ENCODE measurements at places on chromosomes 13 and 19. TPM values are rescaled to one million over a fixed set of nuclear protein-coding genes. Genes with fewer than 3 reads are reported as not detected.

GNA15 gene
- total RNA-seq: 32.9 TPM

AMER2 gene
- total RNA-seq: not detected

KLK8 gene
- total RNA-seq: not detected

DUXA gene
- not detected for total RNA-seq

FCER2 gene
- not detected for total RNA-seq

GRIK5 gene
- 1.8 TPM for total RNA-seq

GRK1 gene
- total RNA-seq: not detected

SKA3 gene
- total RNA-seq: 5.9 TPM

PGLYRP1 gene
- not detected for total RNA-seq

RPL28 gene
- 2,868 TPM for total RNA-seq

COX7A1 gene
- total RNA-seq: not detected

IER2 gene
- total RNA-seq: 92.3 TPM

FFAR2 gene
- total RNA-seq: not detected

DNA sequence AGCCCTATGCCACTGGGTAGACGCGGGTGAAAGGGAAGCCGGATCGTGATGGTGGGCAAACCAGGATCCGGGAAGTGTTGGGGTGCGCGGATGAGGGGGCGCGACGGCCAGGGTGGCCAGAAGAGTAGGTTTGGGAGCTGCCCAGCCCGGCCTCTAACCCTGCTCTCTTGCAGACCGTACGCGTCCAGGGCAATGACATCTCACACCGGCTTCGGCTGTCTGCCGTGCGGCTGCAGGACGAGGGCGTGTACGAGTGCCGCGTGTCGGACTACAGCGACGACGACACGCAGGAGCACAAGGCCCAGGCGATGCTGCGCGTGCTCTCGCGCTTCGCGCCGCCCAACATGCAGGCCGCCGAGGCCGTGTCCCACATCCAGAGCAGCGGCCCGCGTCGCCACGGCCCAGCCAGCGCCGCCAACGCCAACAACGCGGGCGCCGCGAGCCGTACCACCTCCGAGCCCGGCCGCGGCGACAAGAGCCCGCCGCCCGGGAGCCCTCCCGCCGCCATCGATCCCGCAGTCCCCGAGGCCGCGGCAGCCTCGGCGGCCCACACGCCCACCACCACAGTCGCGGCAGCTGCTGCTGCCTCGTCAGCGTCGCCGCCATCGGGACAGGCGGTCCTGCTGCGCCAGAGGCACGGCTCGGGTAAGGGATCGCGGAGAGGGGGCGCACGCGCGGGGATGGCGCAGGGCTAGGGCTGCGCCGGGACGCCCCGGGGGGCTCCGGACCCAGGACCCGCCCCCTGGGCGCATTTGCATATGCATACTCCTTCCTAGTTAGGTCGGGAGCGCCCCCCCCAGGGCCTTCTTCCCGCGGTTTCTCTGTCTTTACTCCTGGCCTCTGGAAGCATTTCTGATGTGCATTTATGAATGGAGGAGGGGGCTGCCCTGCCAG is 4.1 kb downstream of the VSTM2B start:
- H3K27me3 ChIP-seq: no peaks in the 10 kb centered on the region
- H3K4me1 ChIP-seq: no peaks in the 10 kb centered on the region
- DNase-seq: no peak
- peaks cover 12% of the 10 kb centered on the region for H3K36me3 ChIP-seq
- H3K27ac ChIP-seq: no peak overlapping the region
- H3K4me3 ChIP-seq: no peak overlapping the region

DNA sequence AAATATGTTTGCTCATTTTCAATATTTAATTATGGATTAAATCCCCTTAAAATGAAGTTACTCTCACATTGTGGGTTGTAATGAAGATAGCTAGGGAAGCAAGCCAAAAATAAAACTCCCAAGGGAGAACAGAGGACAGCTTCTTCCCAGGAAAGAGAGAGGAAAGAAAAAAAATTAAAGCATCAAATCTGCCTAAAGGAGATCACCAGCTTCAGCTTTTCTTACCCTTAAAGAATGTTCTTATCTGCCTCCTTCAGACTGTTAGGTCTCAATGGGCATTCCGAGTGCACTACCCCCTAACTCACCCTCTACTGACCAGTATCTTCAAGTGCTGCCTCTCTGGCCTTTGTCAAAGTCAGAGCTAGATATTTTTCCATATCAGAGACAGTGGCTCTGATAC is 55.2 kb downstream of the XPO4 start:
- no peaks in the 10 kb centered on the region for H3K4me1 ChIP-seq
- H3K27ac ChIP-seq: no peak overlapping the region
- no peaks in the 10 kb centered on the region for H3K27me3 ChIP-seq
- DNase-seq: no peak

DNA sequence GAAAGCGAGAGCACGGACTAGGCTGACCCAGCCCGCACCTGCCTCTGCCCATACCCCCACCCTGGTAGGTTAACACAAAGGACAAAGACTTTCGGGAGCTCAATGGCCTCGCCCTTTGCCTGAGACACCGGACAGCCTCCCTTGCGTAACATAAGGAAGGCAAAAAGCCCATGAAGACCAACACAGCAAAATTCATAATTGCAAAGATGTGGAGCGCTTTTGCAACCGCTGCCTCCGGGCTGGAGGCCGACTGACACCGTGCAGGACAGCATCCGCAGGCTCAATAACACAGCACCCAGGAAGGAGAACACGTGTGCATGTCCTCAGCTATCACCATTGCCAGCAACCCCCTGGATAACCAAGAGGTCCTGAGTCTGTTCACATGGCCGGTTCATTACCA is 15.4 kb downstream of the LILRA1 start:
- no peak overlapping the region for H3K27ac ChIP-seq
- no peaks in the 10 kb centered on the region for H3K27me3 ChIP-seq
- no peak for DNase-seq
- H3K36me3 ChIP-seq: peaks cover 7% of the 10 kb centered on the region

DNA sequence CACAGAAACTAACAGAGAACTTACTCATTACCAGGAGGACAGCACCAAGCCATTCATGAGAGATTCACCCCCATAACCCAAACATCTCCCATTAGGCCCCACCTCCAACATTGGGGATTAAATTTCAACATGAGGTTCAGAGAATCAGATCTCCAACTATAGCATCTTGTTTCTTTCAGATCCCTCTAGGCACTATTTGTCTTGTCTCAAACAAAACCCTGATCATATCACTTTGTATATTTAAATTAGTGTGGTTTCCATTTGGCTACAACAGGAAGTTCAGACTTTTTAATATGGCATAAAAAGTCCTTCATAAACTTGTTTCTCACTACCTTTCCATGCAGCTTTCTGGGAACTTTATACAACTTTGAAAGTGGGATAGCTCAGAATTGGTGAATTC is 699.0 kb upstream of the MIR17HG start:
- DNase-seq: no peak
- no peaks in the 10 kb centered on the region for H3K4me1 ChIP-seq
- H3K27me3 ChIP-seq: no peaks in the 10 kb centered on the region
- H3K27ac ChIP-seq: no peak overlapping the region

DNA sequence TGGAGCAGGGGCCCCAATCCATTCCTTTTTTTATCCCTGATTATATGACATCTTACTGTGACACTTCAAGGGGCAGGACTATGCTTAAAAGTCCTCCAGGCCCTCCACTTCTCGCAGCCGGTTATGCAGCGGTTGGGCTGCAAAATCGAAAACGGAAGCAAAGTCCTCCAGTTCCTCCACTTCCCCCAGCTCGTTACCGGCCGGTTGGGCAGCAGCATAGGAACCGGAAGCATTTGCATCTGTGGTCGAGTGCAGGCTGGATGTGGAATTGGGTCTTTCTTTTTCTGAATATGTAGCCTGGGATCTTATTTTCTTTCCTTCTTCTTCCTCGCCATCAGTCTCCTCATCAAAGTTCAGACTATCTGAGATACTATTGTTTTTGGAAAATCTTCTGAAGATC is 46.1 kb downstream of the OXGR1 start:
- no peaks in the 10 kb centered on the region for H3K36me3 ChIP-seq
- DNase-seq: no peak
- H3K4me1 ChIP-seq: no peaks in the 10 kb centered on the region
- no peak overlapping the region for H3K27ac ChIP-seq
- H3K4me3 ChIP-seq: no peak overlapping the region
- H3K27me3 ChIP-seq: no peaks in the 10 kb centered on the region

- no peak overlapping the region for H3K4me3 ChIP-seq
- DNase-seq: no peak
- no peaks in the 10 kb centered on the region for H3K36me3 ChIP-seq
- H3K27ac ChIP-seq: no peak overlapping the region
- H3K27me3 ChIP-seq: no peaks in the 10 kb centered on the region
These were observed 5.2 kb upstream of the KBTBD7 start for GRCh38 chr13:41199526-41199925.

- no peaks in the 10 kb centered on the region for H3K36me3 ChIP-seq
- no peak overlapping the region for H3K27ac ChIP-seq
- no peak overlapping the region for H3K4me3 ChIP-seq
- H3K27me3 ChIP-seq: peaks cover 61% of the 10 kb centered on the region
- peaks cover 6% of the 10 kb centered on the region for H3K4me1 ChIP-seq
- DNase-seq: no peak
These were observed 81.1 kb upstream of the SIAH3 start for GRCh38 chr13:45932676-45933075.

GRCh38 chr19:55656988-55657747 is 2.3 kb downstream of the U2AF2 start:
- peak overlapping the region; percentile 98 for H3K27ac ChIP-seq
- H3K4me1 ChIP-seq: peaks cover 29% of the 10 kb centered on the region
- peaks cover 36% of the 10 kb centered on the region for H3K36me3 ChIP-seq
- no peaks in the 10 kb centered on the region for H3K27me3 ChIP-seq
- DNase-seq: peak; percentile 49

- no peak for DNase-seq
- H3K36me3 ChIP-seq: no peaks in the 10 kb centered on the region
- H3K4me3 ChIP-seq: no peak overlapping the region
- no peaks in the 10 kb centered on the region for H3K4me1 ChIP-seq
- H3K27ac ChIP-seq: no peak overlapping the region
These were observed 172.5 kb upstream of the MIR17HG start for GRCh38 chr13:91174886-91175501.

- peaks cover 6% of the 10 kb centered on the region for H3K36me3 ChIP-seq
- DNase-seq: no peak
- peaks cover 10% of the 10 kb centered on the region for H3K4me1 ChIP-seq
- H3K4me3 ChIP-seq: peak overlapping the region; percentile 66
- H3K27me3 ChIP-seq: no peaks in the 10 kb centered on the region
These were observed 5.9 kb downstream of the SLITRK5 start for GRCh38 chr13:87677043-87677495.

DNA sequence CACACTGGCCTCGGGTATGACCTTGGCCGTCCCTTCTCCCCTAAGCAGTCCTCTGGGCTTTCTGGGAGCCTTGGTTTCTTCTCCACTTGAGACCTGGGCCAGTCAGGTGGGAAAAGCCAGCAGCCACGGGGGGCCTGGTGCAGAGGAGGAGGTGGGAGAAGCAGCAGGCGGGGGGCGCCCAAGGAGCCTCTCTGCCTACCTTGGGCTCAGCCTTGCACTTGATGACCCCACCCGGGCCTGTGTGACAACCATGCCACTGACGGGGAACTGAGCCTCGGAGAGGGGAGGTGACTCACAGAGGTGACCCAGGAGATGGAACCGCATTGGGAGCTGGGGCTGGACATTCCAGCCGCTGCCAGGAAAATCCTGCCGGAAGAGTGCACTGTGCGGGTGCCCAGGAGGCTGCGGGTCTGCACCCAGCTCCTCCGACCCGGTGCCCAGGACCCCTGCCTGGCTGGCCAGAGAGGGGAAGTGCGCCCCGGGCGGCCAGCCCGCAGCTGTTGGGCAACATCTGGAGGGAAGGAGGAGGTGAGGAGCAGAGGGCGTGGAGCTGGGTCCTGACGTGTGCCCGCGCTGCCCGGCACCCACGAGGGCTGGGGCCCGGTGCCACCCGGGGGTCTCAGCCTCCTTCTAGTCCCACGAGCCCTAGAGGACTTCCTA is 23.4 kb upstream of the SLC7A10 start:
- peak; percentile 37 for DNase-seq
- peaks cover 3% of the 10 kb centered on the region for H3K27me3 ChIP-seq
- H3K36me3 ChIP-seq: no peaks in the 10 kb centered on the region
- no peaks in the 10 kb centered on the region for H3K4me1 ChIP-seq
- no peak overlapping the region for H3K4me3 ChIP-seq
- H3K27ac ChIP-seq: no peak overlapping the region

DNA sequence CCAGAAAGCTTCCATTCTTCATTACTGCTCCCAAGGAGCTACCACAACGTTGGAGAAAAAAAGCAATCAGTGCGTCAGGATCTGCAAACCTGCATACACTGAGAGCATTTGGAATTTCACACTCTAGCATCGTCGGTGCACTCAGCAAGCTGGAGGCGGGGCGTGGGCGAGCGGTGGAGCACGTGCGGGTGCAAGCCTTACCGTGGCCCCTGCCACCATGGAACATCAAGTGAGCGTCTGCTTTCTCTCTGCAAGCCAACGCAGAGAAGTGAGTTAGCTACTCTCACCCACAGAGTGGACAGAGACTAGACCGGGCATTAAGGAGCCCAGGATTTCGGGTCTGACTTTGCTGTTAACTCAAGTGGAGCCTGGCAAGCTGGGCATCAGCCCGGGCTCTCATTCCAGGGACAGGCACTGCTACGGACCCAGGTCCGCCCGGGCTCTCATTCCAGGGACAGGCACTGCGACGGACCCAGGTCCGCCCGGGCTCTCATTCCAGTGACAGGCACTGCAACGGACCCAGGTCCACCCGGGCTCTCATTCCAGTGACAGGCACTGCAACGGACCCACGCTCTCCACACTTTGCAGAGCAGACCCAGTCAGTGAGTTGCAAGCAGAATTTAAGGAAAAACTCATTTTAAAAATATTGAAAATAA is 124.1 kb upstream of the SPACA7 start:
- no peaks in the 10 kb centered on the region for H3K4me1 ChIP-seq
- H3K27me3 ChIP-seq: no peaks in the 10 kb centered on the region
- peaks cover 7% of the 10 kb centered on the region for H3K36me3 ChIP-seq
- no peak overlapping the region for H3K27ac ChIP-seq
- no peak overlapping the region for H3K4me3 ChIP-seq

DNA sequence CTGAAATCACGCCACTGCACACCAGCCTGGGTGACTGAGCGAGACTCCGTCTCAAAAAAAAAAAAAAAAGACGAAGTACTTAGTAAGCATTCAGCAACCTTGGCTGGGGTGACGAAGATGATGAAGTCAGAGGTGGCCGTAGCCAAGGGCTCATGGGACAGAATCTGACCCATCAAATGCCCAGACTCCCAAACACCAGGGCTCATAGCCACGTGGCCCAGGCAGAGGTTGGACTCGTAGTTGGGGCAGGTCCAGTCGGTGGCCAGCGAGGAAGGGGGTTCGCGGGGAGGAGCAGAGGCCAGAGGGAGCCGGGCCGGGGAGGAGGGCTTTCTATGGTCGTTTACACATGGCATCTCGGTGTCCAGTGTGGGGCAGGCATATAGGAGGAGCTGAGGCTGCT is 52.1 kb upstream of the EHD2 start:
- no peaks in the 10 kb centered on the region for H3K36me3 ChIP-seq
- H3K4me3 ChIP-seq: no peak overlapping the region
- H3K27ac ChIP-seq: peak overlapping the region; percentile 81
- no peaks in the 10 kb centered on the region for H3K27me3 ChIP-seq
- peaks cover 40% of the 10 kb centered on the region for H3K4me1 ChIP-seq

GRCh38 chr13:27960362-27961226 is 8.5 kb downstream of the CDX2 start:
- peak; percentile 62 for DNase-seq
- no peaks in the 10 kb centered on the region for H3K27me3 ChIP-seq
- peaks cover 6% of the 10 kb centered on the region for H3K36me3 ChIP-seq
- no peaks in the 10 kb centered on the region for H3K4me1 ChIP-seq
- H3K4me3 ChIP-seq: peak overlapping the region; percentile 61

GRCh38 chr13:99258946-99259345 is 767 bp upstream of the GPR18 start:
- peaks cover 5% of the 10 kb centered on the region for H3K4me1 ChIP-seq
- DNase-seq: no peak
- H3K36me3 ChIP-seq: peaks cover 32% of the 10 kb centered on the region
- no peak overlapping the region for H3K4me3 ChIP-seq

GRCh38 chr19:33064458-33064791 is 263 bp downstream of the RHPN2 start:
- peak overlapping the region; percentile 70 for H3K4me3 ChIP-seq
- no peak for DNase-seq
- no peak overlapping the region for H3K27ac ChIP-seq
- H3K36me3 ChIP-seq: no peaks in the 10 kb centered on the region
- H3K4me1 ChIP-seq: no peaks in the 10 kb centered on the region
